CD4-positive, alpha-beta memory T cell (primary cell): ENCODE measurements at places on chromosomes 16 and 17.
A peak's percentile ranks its signal among the peaks of the same experiment; 100 is the strongest.

DNA sequence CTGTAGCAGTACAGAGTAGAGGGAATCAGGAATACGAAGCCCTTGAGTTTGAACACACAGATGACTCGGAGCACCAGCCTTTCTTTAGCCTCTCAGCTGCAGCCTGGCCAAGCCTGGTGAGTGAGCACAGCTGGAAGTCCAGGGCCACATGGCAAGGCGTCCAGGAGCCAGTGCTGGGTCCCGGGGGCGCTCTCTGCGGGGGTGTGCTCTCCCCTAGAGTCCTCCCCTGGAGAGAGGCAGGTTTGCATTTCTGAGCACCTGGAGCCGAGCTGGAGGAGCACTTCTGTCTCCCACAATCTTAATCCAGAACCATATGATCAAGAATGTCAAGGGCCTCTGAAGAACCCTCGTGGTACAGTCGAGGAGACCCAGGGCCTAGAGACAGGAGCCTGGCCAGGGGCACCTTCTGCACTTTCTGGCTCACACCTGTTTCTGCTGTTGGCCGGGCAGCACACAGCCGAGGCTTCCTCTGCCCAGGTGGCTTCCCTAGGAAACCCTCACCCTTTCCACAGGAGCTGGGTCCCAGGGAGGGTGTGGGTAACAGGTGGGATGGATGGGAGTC, 78.3 kb downstream of the PLD6 start:
- peaks cover 36% of the 10 kb centered on the region for H3K36me3 ChIP-seq
- H3K4me3 ChIP-seq: no peak overlapping the region
- no peaks in the 10 kb centered on the region for H3K27me3 ChIP-seq
- peaks cover 68% of the 10 kb centered on the region for H3K4me1 ChIP-seq
- no peak for DNase-seq

- DNase-seq: no peak
- H3K4me1 ChIP-seq: no peaks in the 10 kb centered on the region
- H3K27me3 ChIP-seq: no peaks in the 10 kb centered on the region
- H3K36me3 ChIP-seq: no peaks in the 10 kb centered on the region
These were observed 105.9 kb downstream of the SALL1 start for GRCh38 chr16:51045186-51045585.

DNA sequence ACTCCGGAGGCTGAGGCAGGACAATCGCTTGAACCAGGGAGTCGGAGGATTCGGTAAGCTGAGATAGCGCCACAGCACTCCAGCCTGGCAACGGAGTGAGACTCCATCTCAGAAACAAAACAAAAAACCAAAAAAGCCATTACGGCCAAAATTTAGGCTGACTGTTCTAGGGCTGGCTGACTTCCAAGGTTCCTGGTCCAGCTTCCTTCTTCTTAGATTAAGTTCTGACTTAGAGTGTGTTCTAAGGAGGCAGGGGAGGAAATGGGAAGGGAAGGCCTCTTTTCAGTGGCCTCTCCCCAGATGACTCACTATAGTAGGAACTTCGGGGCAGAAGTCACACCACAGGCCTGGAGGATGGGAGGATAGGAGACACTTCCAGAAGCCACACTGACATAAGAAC, 27.7 kb upstream of the CLEC18B start:
- peaks cover 33% of the 10 kb centered on the region for H3K36me3 ChIP-seq
- H3K4me1 ChIP-seq: no peaks in the 10 kb centered on the region
- H3K27me3 ChIP-seq: no peaks in the 10 kb centered on the region
- no peak overlapping the region for H3K4me3 ChIP-seq

DNA sequence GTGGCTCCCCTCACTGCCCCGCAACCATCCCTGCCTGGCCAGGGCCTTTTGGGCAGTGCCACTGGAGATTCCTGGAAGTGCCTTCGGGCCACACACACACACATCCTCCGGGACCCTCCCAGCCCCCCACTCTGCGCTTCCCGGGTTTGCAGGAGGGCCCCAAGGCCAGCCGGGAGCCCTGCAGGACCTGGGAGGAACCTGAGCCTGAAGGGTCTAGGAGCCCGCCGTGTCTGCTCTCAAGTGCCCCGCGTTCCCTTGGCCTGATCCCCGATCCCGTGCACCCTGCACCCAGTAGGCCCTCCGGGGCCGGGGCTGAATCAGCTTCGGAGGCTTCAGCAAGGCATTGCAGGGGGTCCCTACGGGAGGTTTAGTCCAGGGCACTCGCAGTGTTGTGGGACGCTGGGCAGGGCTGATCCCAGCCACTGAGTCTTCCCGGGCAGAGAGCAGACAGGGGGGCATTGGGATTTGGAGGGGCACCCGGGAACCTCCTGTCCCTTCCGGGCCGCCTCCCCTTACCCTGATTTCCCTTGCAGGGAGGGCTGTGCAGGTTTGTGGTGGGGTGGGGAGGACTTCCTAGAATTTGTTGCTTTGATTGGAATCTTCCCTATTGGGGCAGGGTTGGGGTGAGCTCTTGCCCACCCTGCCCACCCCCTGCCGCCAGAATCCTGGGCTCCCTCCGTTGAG, 36.9 kb downstream of the TMEM235 start:
- H3K36me3 ChIP-seq: no peaks in the 10 kb centered on the region
- H3K27ac ChIP-seq: no peak overlapping the region
- no peak overlapping the region for H3K4me3 ChIP-seq
- peaks cover 30% of the 10 kb centered on the region for H3K4me1 ChIP-seq

DNA sequence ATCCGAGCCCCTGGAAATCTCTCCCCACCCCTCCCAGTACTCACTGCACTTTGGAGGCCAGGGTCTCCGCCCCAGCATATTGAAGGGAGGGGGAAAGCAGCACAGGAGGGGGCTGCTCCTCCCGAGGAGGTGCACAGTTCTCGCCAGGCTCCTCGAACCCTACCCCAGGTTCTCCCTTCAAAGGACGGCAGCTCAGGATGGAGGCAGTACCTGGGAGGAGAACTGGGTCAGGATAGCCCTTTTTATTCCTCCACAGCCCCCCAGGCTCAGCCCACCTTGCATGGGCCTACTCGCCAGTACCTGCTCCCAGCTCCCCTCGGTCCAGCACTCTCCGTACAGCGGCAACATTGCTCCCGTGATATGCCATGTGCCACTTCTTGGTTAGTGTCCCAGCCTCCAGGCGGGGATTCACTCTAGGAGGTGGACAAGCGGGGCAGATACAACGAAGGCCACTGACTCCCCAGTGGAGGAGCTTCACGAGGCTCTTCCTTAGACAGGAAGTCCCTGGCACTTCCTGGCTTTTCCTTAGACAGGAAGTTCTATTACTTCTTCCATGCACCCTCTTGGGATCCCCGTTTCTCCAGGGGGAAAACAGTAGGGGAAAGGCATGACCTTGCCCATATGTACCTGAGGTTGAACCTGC, 2.1 kb upstream of the GPS2 start:
- no peaks in the 10 kb centered on the region for H3K27me3 ChIP-seq
- no peak overlapping the region for H3K27ac ChIP-seq
- H3K4me1 ChIP-seq: peaks cover 34% of the 10 kb centered on the region
- peaks cover 51% of the 10 kb centered on the region for H3K36me3 ChIP-seq
- no peak for DNase-seq
- H3K4me3 ChIP-seq: no peak overlapping the region

GRCh38 chr16:30948667-30949649, at the start of gene ORAI3:
Gene ORAI3, plus strand, starts transcription at chr16:30949068. Its CDS starts 222 bp downstream, at chr16:30949290.
- H3K27ac ChIP-seq: peak within 1 kb of the TSS; percentile 71
- no peaks in the 10 kb centered on the region for H3K27me3 ChIP-seq
- no peaks in the 10 kb centered on the region for H3K36me3 ChIP-seq

GRCh38 chr17:80775863-80776262, 215.8 kb upstream of the CHMP6 start:
- no peak overlapping the region for H3K27ac ChIP-seq
- no peaks in the 10 kb centered on the region for H3K36me3 ChIP-seq
- DNase-seq: no peak
- H3K27me3 ChIP-seq: no peaks in the 10 kb centered on the region
- no peak overlapping the region for H3K4me3 ChIP-seq

DNA sequence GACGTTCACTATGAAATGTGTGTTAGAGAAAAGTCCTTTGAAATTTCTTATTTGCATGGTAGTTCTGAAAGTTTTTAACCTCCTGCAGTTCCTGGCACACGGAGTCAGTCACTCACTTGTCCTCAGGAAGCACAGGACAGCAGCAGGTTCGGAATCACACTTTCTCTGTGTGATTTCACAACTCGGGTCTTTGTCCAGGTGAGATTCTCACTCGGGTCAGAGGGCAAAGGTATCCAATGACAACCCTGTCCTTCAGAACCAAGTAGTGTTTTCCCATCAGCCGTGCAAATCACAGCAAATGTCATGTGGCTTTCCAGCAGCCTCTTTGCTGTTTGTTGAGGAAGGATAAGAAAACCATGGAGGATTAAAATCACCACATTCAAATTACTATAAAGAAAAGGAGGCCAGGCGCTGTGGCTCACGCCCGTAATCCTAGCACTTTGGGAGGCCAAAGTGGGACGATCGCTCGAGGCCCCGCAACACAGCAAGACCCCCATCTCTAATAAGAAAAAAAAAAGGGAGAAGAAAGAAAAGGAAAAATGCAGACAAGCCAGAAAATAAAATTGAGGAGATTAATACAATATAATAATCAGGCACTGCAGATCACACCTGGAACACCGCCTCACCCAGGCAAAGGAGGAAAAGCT, 22.0 kb downstream of the ADCY9 start:
- H3K27me3 ChIP-seq: no peaks in the 10 kb centered on the region
- no peaks in the 10 kb centered on the region for H3K36me3 ChIP-seq
- H3K27ac ChIP-seq: no peak overlapping the region

DNA sequence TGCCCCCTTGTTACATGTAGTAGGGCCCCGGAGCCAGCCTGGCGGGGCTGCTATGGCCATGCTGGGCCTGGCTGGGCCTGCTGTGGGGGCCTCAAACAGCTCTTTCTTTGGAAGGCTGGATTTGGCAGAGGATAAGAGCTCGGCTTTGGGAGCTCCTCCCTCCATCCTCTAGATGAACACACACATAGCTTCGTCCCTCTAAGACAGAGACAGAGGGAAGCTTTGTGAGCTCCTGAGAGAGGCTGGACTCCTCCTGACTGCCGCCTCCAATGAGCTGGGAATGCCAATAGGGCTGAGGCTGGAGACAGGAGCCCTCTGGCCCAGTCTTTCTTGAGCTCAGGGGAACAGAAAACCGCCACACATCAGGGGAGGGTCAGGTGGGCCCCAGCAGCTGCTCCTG, 37.3 kb upstream of the CDC42EP4 start:
- H3K36me3 ChIP-seq: no peaks in the 10 kb centered on the region
- DNase-seq: no peak
- no peak overlapping the region for H3K4me3 ChIP-seq
- no peaks in the 10 kb centered on the region for H3K4me1 ChIP-seq

DNA sequence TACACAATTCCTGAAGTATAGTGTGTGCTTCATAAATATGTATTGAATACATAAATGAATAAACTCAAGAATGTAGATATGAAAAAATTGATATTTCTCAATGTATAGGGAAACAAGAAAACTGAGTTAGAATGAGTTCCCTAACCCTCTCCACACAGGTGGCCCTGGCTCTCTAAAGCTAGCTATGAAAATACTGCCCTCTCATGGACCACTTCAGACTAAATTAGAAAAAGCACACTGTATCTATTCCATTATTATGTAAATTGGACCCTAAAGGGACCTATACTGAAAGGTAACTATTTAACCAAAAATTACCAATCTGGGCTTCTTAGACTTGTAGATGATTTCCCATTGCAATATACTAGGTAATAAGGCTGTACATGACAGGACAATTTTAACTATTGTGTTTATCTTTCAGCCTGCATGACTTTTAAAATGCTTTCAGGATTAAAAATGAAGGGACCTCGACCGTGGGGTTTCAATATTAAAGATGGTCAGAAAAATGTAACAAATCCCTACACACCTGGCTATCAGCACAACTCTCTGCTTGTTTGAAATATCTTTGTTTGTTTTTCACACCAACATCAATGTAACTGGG, 672.5 kb upstream of the KIF2B start:
- DNase-seq: no peak
- no peaks in the 10 kb centered on the region for H3K4me1 ChIP-seq
- no peak overlapping the region for H3K27ac ChIP-seq
- no peak overlapping the region for H3K4me3 ChIP-seq

- H3K4me3 ChIP-seq: no peak overlapping the region
- no peaks in the 10 kb centered on the region for H3K27me3 ChIP-seq
- DNase-seq: no peak
- H3K4me1 ChIP-seq: no peaks in the 10 kb centered on the region
- no peaks in the 10 kb centered on the region for H3K36me3 ChIP-seq
These were observed 151.0 kb downstream of the IRX3 start for GRCh38 chr16:54135361-54136275.

GRCh38 chr16:50455288-50455845, 86.6 kb upstream of the BRD7 start:
- peaks cover 3% of the 10 kb centered on the region for H3K4me1 ChIP-seq
- no peaks in the 10 kb centered on the region for H3K27me3 ChIP-seq
- H3K4me3 ChIP-seq: no peak overlapping the region
- no peak for DNase-seq
- no peaks in the 10 kb centered on the region for H3K36me3 ChIP-seq
- H3K27ac ChIP-seq: no peak overlapping the region

- H3K36me3 ChIP-seq: no peaks in the 10 kb centered on the region
- DNase-seq: no peak
- peaks cover 13% of the 10 kb centered on the region for H3K4me1 ChIP-seq
- H3K4me3 ChIP-seq: no peak overlapping the region
- peaks cover 8% of the 10 kb centered on the region for H3K27me3 ChIP-seq
- no peak overlapping the region for H3K27ac ChIP-seq
These were observed 2.1 kb downstream of the FAM20A start for GRCh38 chr17:68599091-68599490.
